B cell (primary cell): ENCODE measurements at places on chromosomes 3 and 15.
A peak's percentile ranks its signal among the peaks of the same experiment; 100 is the strongest.

DNA sequence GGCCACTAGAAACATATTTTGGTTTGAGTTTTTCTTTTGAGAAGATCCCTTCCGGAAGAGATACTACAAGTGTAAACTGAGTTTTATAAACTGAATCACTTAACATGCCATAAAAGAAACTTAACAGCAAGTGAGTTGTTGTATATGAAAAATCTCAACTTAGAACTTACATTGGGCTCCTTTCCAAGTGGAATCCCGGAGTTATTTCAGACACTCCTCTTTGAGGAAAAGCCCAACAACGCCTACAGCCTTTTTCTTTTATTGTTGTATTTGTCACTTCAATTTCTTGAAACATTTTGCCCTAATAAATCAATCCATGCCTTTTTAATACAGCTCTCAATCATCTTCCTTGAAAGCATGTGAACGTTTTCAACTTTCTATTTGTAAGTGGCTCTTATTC is 137.3 kb downstream of the FEZF2 start:
- no peak for DNase-seq

DNA sequence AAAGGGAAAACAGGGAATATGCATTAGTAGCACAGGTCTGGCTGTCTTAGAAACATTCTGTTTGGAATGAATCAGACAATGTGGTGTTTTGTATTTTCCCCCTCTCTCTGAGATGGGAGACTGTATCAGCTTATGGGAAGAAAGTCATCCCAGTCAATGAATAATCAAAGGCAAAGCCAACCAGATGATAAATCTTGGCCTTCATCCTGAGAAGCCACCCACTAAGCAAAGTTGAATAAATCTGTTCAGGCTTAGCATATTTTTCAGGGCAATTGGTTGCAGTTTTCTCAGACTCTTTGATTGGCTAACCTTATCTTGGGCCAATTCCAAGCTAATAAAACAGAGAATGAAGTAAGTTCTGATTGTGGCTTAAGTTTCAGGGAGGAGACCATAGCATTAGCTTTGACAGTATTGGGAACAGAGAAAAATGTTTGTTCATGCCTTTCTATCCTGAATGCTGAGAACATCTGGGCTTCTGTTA is 63.6 kb upstream of the ARL8B start:
- DNase-seq: no peak

DNA sequence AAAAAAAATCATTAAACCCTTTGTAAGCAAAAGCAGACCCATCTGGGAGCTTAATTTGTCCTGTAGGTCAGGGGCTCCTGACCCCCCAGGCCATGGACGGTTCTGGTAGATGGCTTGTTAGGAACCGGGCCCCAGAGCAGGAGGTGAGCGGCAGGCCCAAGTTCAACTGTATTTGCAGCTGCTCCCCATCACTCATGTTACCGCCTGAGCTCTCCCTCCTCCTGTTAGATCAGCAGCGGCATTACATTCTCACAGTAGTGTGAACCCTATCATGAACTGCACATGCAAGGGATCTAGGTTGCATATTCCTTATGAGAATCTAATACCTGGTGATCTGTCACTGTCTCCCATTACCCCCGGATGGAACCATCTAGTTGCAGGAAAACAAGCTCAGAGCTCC is 60.7 kb downstream of the FSIP1 start:
- DNase-seq: no peak

GRCh38 chr15:70892002-70892911 is at the start of the genes LRRC49 and THAP10:
Gene LRRC49 (plus strand): TSS chr15:70892826. CDS start chr15:70892895, 69 bp downstream.
Gene THAP10 (minus strand): TSS chr15:70892433. CDS start chr15:70892272, 161 bp downstream.
- peak; percentile 69 for DNase-seq

DNA sequence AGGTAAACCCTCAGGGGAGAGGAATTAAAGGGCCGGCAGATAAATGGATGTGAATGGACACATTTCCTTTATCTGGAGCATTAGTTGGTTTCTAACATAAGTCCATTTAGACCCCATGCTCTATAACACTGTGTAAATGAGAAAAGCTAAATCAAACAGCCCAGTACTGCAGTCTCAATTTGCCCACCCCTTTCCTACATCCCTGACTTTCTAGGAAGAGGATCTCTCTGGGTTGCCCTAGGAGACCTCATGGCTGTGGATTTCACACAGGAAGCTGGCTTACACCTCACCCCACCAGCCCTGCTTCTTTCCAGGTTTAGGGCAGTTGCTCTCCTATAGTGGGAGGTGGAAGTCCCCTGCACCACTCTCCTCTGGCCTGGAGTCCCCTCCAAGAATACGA is 126.2 kb downstream of the CLSTN2 start:
- DNase-seq: no peak

- DNase-seq: no peak
Measured at GRCh38 chr15:56251315-56252095, 7.8 kb upstream of the RFX7 start.

- DNase-seq: no peak
Measured at GRCh38 chr3:136960838-136961836, 3.4 kb downstream of the IL20RB start.

DNA sequence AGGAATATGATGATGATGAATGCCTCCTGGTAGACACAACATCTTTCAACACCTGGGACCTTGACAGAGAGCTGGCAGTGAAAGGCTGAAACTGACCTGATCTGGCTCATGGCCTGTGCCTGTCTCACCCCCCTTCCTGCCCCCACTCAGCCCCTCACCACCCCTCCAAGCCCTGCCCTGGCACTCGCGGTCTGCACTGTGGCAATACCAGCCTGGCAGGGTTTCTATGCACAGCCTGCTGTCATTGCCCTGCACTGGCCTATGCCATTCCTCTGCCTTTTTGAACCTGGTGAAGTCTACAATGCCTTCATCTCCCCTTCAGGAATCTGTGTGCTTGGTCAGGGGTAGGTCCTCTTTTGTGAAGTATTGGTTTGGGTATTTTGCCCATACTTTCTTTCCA is 56.5 kb downstream of the ACAD9 start:
- no peak for DNase-seq

- no peak for DNase-seq
Measured at GRCh38 chr3:56130036-56130435, 338.2 kb downstream of the ERC2 start.

GRCh38 chr3:188595890-188596376 is 442.0 kb downstream of the LPP start:
- DNase-seq: no peak

- DNase-seq: peak; percentile 47
Measured at GRCh38 chr3:72093270-72093991, 308.5 kb upstream of the PROK2 start.

DNA sequence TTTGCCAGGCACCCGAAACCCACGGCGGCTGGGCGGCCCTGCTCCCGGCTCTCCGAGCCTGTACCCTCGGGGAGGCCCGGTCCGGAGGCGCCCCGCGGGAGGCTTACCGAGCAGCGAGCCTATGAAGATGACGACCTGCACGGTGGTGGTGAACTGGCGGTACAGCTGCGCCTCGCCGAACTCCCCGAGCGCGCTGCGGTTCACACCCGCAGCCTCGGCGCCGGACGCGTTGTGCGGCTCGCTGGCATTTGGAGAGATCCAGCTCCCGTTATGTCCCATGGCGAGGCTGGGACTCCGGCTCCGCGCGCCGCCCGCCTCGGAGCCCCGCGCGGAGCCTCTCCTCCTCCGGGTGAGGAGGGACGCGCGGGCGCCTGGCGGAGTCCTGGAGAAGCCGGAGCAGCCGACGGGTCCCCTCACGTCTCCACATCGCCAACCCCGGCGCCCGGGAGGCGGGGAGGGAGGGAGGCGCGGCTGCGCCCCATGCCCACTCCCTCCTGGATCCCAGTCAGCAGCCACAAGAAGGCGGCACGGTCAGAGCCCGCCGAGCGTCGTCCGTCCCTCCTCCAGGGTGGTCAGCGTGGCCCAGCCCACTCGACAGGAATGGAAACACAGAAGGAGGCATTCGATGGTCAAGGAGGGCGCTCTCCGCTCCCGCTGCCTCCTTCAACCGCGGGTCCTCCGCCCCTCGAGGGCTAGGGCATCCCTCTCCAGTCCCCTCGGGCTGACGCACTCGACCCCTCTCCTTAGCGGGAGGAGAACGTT is at the start of gene GPR176:
Gene GPR176 (minus strand): TSS at position 519 of the 762 bp plus-strand sequence. CDS start 240 bp downstream, at position 279.
- peak; percentile 65 for DNase-seq

- DNase-seq: no peak
Measured at GRCh38 chr3:143036557-143036956, 35.2 kb downstream of the U2SURP start.

GRCh38 chr15:34301058-34301457 is 36.5 kb downstream of the SLC12A6 start:
- DNase-seq: no peak

DNA sequence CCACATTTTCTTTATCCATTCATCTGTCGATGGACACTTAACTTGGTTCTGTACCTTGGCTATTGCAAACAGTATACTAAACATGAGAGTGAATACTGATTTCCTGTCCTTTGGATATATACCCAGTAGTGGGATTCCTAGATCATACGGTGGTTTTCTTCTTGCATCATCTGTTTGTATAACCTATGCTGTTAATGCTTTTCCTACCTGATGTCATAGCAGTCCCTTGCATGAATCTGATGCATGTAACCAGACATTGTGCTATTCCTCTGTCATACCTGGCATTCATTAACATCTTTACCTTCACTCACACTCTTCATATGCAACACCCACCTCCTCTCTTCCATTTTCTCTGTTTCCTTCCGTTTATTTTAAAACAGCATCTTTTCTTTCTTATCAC is 185.2 kb downstream of the KLHL25 start:
- no peak for DNase-seq

DNA sequence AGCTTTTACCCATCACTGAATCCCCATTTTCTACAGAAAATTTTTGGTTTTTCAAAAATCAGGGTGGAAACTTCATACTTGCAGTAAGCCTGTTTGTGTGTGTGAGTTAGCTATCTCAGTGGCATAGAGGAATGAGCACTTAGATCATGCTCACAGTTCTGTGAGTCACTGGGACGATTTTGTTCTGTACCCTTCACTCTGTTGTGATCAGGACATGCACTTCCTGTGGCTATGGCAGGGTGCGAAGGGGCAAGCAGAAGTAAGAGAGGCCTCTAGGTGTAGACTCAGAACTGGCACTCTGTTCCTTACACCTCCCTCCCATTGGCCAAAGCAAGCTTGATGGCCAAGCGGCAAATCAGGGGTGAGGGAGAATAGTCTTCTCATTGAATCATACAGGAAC is 11.6 kb downstream of the NIPA2 start:
- DNase-seq: no peak

DNA sequence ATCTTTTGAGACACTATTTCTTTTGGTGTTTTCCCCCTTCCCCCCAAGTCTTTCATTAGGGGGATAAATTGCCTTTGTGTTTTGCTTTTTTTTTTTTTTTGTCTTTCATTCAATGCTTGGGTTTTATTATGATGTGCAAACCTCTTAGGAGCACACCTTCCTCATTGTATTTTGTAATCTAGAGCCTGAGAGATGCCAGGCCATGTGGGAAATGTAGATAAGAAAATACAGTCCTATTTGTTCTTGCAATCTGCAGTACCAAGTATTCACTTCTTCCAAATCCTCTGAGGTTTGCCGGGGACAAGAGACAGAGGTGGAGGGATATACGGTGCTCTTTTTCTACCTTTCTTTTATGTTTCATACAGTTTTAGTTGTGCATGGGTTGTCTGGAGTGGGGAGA is 66.7 kb downstream of the LARS2 start:
- DNase-seq: no peak

GRCh38 chr15:75809986-75810750 is 33.1 kb upstream of the UBE2Q2 start:
- DNase-seq: peak; percentile 29

DNA sequence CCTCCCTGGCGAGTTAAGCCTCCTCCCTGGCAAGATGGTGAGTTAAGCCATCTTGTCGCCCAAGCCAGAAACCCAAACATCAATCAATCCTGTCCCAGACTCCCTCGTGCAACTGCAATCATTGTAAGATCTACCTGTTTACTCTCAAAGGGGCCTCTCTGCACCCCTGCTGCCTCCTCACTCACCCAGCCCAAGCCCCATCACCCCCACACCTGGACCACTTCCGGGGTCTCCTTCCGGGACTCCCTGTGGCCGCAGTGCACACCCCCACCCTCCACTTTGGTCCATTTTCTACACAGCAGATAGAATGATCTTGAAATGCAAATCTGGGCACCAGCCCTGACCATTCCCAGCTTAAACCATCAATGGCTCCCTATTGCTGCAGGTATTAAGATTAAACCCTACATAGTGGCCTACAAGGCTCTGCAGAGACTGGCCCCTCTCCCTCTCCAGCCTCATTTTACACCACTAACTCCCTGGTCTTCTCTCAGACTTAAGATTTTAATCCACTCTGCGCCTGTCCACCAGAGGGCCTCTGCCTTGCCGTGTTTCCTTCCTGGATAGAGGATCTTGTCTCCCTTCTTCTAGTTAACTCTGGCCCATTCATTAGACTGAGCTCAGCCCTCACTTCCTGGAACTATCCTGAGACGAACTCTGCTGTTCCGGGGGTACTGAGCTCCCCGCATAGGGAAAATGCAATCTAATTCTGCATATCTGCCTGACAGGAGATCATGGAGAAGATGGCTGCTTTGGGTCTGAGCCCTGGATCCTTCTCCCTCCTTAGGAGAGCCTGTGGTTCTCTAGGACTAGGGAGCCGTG is 41.9 kb upstream of the SLC6A1 start:
- DNase-seq: no peak

GRCh38 chr3:143035466-143036211 is 34.3 kb downstream of the U2SURP start:
- DNase-seq: no peak

- DNase-seq: no peak
Measured at GRCh38 chr3:131957980-131958379, 76.8 kb downstream of the CPNE4 start.

- no peak for DNase-seq
Measured at GRCh38 chr15:99615460-99615859, 49.7 kb downstream of the MEF2A start.

DNA sequence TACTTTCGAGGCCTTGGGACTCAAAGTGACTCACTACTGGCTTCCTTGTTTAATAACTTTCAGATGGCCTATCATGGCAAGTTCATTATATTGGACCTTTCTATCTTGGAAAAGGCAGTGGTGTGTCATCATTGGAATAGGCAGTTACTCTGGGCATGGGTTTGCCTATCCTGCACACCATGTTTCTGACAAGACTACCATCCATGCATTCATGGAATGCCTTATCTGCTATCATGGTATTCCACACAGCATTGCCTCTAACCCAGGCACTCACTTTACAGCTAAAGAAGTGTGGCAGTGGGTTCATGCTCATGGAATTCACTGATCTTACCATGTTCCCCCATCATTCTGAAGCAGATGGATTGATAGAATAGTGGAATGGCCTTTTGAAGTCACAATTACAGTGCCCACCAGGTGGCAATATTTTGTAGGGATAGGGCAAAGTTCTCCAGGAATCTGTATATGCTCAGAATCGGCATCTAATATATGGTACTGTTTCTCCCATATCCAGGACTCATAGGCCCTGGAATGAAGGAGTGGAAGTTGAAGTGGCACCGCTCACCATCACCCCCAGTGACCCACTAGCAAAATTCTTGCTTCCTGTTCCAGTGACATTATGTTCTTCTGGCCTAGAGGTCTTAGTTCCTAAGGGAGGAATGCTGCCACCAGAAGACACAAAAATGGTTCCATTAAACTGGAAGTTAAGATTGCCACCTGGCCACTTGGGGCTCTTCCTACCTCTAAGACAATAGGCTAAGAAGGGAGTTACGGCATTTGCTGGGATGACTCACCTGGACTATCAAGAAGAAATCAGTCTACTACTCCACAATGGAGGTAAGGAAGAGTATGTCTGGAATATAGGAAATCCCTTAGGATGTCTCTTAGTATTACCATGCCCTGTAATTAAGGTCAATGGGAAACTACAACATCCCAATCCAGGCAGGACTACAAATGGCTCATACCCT is 1161.4 kb downstream of the SI start:
- DNase-seq: no peak

GRCh38 chr15:43913026-43913780 is 86.4 kb downstream of the WDR76 start:
- DNase-seq: no peak

GRCh38 chr3:188529228-188529627 is 375.3 kb downstream of the LPP start:
- DNase-seq: no peak
